H4 (cell line): ENCODE measurements at places on chromosomes 4 and X.

DNA sequence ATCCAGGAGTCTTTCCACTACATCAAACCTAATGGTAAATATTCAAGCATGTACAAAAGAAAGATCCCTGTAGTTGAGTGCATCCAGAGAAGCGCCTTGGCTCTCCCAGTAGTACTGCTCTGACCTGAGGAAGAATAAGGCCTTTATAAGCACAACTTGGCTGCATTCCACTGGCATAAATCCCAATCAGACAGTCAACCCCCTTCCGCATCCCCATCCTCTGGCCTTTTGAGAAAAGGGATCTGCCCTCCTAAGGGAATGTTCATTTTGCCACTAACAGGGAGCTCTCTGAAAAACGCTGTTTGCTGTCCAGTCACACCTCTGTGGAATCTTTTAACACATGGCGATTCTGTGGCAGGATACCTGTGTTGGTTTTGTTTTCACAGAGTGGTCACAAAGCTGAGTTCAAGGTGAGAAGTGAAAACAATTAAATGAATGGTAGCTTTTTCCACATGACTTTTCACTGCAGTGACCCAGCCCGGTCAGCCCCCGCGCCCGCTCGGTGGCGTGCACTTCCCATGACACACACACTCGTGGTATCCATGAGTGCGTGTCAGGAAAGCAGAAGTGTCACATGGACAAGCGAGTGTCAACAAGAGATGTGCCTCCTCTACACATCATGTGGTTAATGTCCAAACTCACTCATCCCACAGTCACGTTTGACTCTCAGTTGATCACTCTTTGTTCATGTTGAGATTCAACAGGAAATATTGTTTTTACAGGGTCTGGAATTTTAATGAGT, 112.2 kb upstream of the ENPP6 start:
- DNase-seq: no peak

GRCh38 chrX:13005661-13006473, 31.0 kb downstream of the TMSB4X start:
- no peak for DNase-seq

DNA sequence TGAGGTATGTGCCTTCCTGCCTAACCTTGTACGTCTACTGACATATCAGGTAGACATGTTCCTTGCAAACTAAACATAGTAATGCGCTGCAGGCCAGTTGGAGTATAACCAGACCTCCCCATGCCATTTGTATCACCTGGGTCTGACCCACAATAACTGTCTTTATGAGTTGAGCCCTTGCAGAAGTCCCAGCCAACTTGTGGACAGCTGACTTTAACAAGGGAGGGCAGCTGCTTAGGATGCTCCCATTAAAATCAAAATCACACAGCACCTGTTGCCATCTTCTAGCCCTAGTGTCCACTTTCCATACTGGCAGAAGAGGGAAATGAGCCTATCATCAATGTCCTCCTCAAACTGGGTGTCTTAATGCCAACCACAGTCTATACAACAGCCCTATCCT, 41.6 kb downstream of the KANTR start:
- DNase-seq: no peak

GRCh38 chr4:15004739-15005301, 2.5 kb downstream of the CPEB2 start:
- DNase-seq: peak; percentile 58

GRCh38 chr4:137345597-137345996, 186.7 kb downstream of the PCDH18 start:
- no peak for DNase-seq

GRCh38 chr4:121792966-121793365, 8.2 kb upstream of the EXOSC9 start:
- DNase-seq: no peak

DNA sequence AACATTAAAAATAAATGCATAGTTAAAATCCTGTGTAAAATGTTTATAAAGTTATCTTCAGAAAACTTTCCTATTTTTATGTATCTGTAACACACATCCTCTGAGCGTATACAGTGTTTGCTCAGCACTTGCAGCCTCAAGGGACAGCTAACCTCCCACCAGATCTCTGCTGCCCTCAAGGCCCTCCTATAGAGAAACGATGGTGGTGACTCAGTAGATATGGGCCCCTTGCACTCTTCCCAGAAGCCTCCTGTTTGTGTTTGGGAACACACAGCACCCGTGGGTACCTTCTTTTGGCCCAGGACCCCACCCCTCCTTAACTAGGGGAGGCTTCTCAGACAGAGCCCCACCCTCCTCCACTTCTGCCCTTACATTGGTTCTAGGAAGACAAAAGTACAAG, 26.7 kb downstream of the PJA1 start:
- DNase-seq: no peak

- DNase-seq: no peak
Measured at GRCh38 chr4:51840781-51841180, 2.2 kb upstream of the DCUN1D4 start.

- peak; percentile 28 for DNase-seq
Measured at GRCh38 chr4:89797117-89797516, 39.8 kb downstream of the SNCA start.

DNA sequence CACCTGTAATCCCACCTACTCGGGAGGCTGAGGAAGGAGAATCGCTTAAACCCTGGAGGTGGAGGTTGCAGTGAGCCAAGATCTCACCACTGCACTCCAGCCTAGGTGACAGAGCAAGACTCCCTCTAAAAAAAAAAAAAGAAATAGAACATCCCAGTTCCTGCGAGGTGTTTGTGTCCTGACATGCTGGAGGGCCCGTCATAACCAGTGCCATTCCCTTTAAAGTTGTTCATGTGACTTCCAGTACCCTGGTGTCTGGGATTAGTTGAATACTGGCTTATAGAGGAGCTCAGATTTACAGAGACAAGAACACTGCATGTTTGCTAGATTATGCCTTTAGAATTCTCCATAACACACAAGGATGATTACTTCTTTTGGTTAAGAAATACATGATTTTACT, 37.6 kb upstream of the TADA2B start:
- no peak for DNase-seq

- no peak for DNase-seq
Measured at GRCh38 chr4:31349907-31350306, 629.7 kb downstream of the PCDH7 start.

- DNase-seq: no peak
Measured at GRCh38 chr4:41556526-41556925, 18.6 kb downstream of the LIMCH1 start.

DNA sequence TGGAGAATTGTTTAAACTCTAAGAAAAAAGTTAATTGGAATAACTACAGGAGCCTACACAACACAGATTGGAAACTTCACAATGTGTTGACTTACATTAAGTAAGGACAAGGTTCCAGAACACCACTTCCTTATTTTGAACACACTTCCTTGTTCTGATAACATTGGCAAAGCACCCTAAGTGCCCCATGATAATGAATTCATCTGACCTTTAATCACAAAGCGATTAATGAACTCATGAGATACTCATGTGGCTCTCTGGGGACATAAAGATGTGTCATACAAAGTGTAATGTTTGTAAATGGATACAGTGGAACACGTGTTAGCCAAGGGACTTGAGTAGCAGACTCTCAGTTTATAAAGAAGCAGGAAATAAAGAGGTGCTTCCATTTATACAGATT, 69.0 kb upstream of the ATOH1 start:
- DNase-seq: no peak

DNA sequence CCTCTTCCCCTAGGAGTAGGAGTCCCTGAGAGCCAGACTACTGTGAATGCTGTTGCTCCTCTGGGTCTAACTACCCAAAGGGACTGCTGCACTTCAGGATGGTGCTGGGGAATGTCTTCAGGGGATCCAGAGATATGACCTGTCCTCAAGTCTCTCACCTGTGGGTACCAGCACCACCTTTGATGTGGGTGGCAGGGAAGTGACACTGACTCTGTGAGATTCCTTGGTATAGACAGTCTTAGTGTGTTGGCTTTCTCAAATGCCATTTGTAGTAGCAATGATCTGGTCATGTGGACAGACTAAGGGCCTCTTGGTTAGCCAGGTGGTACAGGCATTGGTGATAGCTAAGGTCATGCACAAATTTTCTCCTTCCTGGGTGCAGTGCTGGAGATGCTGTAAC, 108.9 kb upstream of the ADAMTS3 start:
- no peak for DNase-seq

GRCh38 chr4:124183231-124183630, 529.3 kb downstream of the ANKRD50 start:
- no peak for DNase-seq

- DNase-seq: peak; percentile 91
Measured at GRCh38 chrX:39705290-39705689, 392.5 kb downstream of the BCOR start.

- peak; percentile 38 for DNase-seq
Measured at GRCh38 chr4:31104043-31104442, 383.9 kb downstream of the PCDH7 start.

DNA sequence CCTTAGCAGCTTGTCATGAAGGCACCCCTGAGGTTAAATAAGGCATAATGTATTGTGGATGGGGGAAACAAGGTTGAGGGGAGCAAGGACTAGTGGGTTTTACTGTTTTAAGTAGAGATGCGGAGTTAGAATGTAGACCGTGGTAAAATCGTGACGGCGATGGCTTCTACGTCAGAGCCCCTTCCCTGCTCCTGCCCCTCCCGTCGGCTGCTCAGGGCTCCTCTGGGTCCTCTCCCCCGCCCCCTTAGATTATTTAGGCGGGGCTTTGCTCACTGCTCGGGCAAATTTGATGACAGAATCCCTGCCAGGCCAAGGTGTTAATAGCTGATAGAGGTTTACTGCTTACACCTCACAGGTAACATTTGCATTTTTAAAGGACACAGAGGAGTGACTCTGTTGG, 2.3 kb downstream of the FRMPD3 start:
- DNase-seq: no peak

DNA sequence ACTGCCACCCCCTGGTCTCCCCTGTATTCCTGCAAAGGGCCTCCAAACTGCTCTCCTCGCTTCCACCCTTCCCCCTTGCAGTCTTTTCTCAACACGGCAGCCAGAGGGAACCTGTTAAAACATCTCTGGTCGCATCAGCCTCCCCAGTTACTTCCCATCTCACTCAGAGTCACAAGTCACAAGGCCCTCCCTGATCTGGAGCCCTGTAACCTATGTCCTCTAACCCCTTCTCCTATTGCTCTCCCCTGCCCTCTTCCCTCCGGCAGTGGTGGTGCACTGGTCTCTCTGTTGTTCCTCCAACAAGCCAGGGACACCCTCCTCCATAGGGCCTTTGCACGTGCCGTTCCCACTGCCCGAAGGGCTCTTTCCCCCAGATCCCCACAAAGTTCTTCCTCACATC, 73.2 kb downstream of the SH3KBP1 start:
- DNase-seq: no peak

DNA sequence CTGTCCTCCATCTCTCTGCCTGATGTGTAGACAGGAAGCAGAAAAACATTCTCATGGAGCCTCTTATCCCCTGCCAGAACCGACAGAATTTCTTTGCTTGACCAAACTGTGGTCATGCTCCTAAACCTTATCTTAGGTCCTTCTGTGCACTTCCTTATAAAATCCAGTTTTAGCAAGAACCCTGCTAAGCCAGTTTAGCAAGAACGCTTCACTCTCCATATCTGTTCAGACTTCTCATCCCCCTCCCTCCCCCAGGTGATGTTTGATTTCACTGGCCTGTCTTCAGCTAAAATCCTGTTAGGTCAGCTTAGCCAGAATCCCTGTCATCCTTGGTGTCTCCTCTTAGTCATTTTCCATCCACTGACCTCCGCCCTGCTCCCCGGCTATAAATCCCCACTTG, 1130.9 kb upstream of the PRKX start:
- DNase-seq: no peak

DNA sequence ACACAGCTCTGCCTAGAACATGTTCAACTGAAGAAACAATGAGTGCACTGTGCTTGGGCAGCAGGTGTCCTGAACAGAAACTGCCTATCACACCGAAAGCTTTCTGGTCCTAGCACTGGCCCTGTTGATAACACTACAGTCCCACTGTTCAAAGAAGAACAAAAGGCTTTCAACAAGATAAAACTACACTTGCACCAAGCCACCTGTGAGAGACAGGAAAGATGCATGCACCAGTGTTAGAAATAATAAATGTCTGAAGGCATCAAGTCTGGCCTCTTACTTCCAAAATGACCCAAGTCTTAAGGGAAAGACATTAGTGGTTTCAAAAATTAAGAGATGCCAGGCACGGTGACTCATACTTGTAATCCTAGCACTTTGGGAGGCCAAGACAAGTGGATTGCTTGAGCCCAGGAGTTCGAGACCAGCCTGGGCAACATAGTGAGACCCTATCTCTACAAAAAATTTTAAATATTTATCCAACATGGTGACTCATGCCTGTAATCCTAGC, 68.7 kb downstream of the APBB2 start:
- DNase-seq: peak; percentile 53

- no peak for DNase-seq
Measured at GRCh38 chr4:20323991-20324390, 72.3 kb downstream of the SLIT2 start.

- peak; percentile 64 for DNase-seq
Measured at GRCh38 chrX:23434356-23434884, 99.8 kb downstream of the PTCHD1 start.

DNA sequence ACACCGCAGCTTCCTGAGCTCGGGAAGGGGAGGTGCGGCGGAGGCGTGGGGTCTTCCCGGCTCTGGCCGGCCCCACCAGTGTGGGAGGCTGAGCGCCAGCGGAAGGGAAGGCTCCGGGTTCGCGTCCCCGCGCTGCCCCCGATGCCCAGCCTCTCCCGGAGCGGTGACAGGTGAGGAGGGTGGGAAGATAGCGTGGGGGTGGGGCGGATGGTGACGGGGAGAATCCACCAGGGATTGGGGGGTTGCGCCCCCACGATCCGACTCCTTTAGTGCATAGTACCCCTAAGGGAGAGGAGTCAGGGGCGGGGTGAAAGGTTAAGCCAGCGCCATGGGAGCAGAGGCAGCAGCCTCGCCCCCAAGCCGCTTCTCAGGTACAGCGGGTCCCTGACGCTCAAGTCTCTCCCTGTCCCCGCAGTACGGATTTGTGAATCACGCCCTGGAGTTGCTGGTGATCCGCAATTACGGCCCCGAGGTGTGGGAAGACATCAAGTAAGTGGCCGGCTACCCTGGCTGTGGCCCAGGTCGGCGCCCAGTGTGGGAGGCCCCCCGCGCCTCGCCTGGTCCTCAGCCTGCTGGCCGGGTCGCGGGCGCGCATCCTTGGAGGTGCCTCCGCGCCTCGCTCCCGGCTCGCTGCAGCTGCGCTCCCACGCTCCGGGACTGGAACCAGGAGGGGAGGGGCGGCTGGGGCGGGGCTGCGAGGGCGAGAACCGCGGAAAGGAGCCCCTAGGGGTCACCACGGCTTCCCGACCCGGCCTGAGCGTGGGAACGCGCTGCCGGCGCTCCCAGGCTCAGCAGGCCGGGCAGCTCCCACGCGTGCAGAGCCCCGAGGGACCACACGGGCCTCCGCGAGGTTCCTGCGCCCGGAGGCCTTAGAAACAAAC, 791 bp downstream of the GUCY1B1 start:
- no peak for DNase-seq

GRCh38 chr4:93467484-93468155, 360.9 kb upstream of the ATOH1 start:
- DNase-seq: no peak

GRCh38 chr4:112402098-112402497, 104.9 kb downstream of the ALPK1 start:
- DNase-seq: no peak

GRCh38 chr4:138392751-138393308, 150.7 kb upstream of the SLC7A11 start:
- no peak for DNase-seq
